ENCODE measurements at places on chromosomes 3 and 15.

DNA sequence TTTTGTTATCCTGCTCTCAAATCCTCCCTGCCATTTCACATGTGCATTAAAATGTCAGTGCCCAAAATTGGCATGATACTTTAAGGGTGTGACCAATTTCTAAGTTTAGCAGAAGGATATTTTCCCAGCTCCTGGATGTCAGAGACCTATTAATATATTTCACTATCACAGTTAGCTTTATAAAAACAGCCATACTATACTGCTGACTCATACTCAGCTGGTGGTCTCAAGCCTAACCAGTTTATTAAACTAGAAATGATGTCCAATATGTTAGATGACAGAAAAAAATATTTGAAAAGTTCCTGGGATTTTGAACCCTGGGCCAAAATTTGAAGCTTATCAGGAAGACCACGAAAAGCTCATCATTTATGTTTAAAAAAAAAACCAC, 60.9 kb upstream of the ZNF280D start:
- DNase-seq = no peak

GRCh38 chr3:159947220-159947619, 41.4 kb upstream of the IL12A start:
- DNase-seq = no peak

- no peak for DNase-seq
These were observed 115.2 kb upstream of the RORA start for GRCh38 chr15:61344293-61344692.

- no peak for DNase-seq
These were observed 2.0 kb downstream of the PPM1M start for GRCh38 chr3:52247409-52248164.

DNA sequence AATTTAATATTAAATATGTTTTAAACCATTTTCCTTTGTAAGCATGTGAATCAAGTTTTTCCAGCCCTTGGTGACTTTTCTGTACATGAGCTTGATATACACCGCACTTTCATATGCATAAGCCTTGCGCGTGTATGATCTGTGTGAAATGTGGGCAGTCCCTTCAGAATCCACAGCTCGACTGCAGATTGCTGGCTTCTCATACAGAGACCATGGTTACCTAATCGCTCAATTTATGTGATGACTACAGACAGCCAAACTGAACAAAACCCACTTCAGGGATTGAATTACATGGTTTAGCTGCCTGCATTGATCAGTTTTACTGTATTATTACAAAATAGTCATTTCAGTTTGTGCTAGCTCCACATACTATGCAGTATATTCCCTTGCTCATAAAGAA, 212.3 kb upstream of the NECTIN3 start:
- no peak for DNase-seq

- DNase-seq = peak; percentile 73
These were observed 19.7 kb downstream of the TMEM43 start for GRCh38 chr3:14144423-14145075.
